ENCODE measurements at places on chromosomes 7 and 10. TPM values are rescaled to one million over a fixed set of nuclear protein-coding genes. Genes with fewer than 3 reads are reported as not detected.

- DNase-seq: no peak
Measured at GRCh38 chr10:11705722-11706121, 36.5 kb upstream of the ECHDC3 start.

DNA sequence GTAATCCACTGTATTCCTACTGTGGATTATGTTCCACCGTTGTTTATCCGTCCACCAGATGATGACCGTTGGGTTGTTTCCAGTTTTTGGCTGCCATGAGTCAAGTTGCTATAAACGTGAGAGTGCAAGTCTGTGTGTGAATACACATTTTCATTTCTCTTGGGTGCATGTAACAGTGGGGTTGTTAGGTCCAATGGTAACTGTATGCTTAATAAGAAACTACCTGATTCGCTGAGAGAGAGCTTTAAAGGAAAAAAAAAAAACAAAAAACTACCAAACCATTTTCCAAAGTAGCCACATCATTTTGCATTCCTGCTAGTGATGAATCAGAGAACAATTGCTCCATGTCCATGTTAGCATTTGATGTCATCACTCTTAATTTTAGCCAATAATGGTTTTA is 15.9 kb downstream of the UBN2 start:
- no peak for DNase-seq

Gene KCNIP2
- total RNA-seq: 14.9 TPM

DNA sequence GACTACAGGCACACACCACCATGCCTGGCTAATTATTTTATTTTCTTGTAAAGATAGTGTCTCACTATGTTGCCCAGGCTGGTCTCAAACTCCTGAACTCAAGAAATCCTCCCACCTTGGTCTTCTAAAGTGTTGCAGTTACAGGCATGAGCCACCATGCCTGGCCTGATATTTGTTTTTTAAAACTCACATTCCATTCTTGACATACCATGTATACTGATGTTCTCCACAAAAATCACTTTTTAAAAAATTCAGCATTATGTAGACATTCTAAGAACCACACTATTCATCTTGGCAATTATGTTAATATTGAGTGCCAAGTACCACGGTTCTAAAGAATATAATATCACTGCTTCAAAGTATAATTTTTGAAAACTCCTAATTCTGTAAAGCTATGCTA is 43.5 kb downstream of the IDE start:
- no peak for DNase-seq

DNA sequence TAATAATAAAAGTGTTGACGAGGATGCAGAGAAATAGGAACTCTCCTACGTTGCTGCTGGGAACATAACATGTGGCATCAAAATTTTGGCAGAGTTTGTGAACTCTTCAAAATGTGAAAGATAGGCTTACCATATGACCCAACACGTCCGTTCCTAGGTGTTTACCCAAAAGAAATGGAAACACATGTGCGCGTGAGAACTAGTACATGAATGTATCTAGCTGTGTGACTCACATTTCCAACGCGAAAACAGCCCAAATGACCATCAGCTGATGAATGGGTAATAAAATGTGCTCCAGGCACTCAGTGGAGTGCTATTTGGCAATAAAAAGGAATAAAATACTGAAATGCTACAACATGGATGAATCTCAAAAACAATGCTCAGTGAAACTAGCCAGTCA is 10.4 kb upstream of the ELFN1 start:
- no peak for DNase-seq
